ENCODE measurements at places on chromosomes 6 and 20.

GRCh38 chr20:9409981-9410380, 104.4 kb upstream of the LAMP5 start:
- no peak for DNase-seq

DNA sequence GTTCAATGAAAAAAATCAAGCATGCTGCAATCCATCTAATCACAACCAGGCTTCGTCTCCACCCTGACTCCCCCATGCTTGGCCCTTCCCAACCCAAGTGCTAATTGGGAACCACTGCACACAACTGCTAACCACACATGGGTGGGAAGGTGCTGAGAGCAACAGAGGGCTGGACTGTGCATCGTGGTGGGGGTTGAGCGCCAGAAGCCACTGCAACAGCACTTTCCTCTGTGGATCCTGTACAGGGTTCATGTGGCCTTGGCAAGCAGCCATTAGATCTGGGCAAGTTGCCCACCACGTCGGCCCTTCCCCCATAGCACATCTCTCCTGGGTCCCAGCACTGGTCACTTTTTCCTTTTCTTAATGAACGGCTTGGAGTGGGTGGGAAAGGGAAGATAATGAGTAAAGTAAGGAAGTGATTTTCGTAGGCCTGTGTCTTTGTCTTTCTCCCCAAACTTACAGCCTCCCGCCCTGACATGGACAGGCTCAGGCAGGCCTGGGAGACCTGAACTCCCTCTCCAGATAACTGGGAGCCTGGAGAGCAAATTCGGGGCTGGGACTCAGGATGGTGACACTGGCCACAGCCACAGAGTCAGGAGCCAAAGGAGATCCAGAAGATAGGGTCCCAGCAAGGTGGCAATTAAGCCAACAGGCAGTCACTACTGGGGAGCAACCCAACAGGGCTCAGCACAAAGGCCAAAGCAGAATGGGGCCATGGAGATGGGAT, 34.4 kb upstream of the MRPS10 start:
- DNase-seq, result peak; percentile 82

GRCh38 chr6:108543175-108543940, 17.4 kb upstream of the FOXO3 start:
- DNase-seq, result no peak

DNA sequence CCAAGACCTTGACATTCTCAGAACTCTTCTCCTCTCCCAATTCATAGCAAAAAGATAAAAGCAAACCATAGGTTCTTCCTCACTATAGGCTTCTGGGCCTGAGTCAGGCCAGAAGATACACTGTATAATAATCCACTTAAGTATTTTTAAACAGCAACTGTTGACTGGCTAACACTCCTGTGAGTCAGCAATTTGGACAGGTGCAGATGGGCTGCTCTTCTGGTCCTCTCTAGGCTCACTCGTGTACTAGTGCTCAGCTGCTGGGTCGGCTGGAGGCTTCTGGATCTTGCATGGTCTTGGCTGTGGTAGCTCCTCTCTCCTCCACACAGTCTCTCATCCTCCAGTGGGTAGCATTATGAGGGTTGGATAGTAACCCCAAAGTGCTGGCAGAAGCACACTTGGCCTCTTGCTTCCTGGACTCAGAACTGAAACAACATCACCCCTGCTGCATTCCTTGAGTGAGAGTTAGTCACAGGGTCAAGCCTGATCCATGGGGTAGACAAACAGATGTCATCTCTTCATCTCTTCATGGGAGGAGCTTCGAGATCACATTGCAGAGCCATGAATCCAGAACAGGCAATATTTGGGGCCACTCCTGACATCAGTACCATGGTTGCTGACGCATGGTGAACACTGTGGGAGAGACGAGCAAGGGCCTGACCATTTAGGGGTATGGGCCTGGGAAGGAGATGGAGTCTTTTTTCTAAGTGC, 86.9 kb downstream of the C6orf118 start:
- DNase-seq, result no peak

GRCh38 chr6:53461041-53461656, 83.8 kb downstream of the GCLC start:
- DNase-seq, result no peak
